ENCODE measurements at places on chromosomes 2 and 18.

DNA sequence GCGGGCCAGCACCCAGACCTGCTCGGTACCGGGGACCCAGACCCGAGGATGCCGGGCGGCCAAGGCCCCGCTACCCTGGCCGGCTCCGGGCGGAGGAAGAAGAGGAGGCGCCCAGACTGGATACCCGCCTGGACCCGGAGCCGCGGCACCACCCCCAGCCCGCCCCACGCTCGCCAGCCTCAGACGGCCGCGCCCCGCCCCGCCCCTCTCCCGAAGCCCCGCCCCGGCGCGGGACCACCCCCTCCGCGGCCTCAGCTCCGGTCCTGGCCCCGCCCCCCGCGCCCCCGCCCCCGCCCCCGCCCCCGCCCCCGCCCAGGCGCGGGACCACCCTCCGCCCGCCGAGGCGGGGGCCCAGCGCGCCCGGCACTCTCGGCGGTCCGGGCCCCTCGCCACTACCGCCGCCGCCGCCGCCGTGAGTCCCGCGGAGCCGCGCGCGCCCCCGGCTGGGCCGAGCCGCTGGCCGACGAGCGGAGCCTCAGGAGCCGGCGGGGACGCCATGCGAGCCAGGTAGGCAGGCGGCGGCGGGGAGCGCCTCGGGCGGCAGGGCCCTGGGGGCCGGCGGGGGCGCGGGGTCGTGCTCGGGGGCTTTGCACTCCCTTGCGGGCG is at the start of gene SH3BP4:
SH3BP4 (plus strand) TSS at position 354 of the 606 bp plus-strand sequence. CDS start 82,986 bp downstream, outside the sequence.
- peak; percentile 83 for DNase-seq

GRCh38 chr2:140384946-140385345 is 1604.8 kb upstream of the NXPH2 start:
- DNase-seq: no peak

GRCh38 chr2:121777699-121778058 is 22.2 kb downstream of the TSN start:
- no peak for DNase-seq

DNA sequence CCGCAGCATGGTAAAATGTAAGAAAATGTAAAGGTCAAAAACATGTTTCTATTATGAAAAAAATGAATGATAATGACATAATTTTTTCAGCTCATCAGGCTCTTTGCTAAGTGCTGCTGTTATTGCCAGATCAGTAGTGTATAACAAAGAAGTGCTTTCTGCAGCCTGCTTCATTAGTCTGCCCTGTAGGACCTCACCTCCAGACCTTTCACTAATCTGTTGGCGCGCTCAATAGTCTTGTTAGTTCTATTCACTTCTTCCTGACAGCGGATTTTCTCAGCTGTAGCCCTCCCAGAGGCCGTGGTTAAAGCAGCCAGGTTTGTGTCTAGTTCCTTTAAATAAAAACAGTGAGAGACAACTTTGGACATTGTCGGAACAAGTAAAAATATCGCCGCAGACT is 97.7 kb downstream of the CDCA7 start:
- no peak for DNase-seq

DNA sequence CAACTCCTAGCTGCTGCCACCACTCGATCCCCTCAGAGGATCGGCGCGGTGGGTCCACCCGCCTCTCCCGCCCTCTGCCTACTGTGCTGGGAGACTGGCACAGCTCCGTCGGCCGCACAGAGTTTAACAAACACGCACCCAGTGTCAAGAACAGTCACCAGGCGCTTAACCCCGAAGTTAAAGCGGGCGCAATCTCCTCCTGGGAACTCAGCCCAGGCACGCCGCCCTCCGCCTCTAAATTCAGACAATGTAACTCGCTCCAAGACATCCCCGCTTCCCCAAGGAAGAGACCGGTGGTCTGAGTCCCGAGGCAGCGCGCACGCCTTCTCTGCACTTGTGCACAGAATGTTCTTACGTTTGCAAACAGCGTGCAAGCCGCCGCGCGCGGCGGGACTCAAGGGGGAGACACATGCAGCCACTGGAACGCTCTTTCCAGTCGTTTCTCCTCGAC is 533 bp downstream of the CXCR4 start:
- peak; percentile 28 for DNase-seq

GRCh38 chr2:83971547-83971946 is 487.5 kb downstream of the SUCLG1 start:
- no peak for DNase-seq

DNA sequence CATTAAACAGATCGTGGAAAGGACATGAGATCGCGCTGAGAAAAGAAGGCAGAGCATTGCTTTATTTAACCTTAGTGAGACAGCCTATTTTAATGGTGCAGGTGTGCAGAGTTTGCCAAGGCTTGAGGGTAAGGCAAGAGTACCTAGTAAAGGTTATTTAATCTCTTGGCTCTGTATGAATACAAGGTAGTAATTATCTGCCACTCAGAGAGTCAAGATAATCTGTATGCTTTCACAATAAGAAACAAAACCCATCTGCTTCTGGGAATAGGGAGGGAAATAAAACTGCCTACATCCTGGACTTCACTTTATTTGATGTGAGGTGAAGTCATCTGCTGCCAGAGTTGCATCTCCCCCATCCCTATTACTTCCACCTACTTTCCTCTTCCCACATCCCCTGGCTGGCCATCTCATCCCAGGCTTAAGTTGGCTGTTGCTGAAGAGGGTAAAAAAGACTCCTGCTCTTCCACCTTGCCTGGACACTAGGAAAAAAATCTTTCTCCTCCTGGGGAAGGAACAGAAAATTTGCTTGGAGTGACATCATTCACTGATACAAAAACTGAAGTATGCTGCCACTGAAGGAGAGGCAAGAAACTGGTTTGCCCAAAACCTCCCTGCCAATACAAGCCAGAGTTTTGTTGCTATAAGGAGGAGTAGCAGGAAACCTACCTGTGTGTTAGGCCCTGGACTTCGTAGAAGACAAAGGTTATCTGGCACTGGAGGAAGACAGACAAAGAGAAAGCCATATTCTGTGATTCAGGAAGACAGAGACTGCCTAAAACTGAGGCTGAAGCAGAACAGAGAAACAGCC is 35.8 kb upstream of the ARHGAP25 start:
- no peak for DNase-seq

DNA sequence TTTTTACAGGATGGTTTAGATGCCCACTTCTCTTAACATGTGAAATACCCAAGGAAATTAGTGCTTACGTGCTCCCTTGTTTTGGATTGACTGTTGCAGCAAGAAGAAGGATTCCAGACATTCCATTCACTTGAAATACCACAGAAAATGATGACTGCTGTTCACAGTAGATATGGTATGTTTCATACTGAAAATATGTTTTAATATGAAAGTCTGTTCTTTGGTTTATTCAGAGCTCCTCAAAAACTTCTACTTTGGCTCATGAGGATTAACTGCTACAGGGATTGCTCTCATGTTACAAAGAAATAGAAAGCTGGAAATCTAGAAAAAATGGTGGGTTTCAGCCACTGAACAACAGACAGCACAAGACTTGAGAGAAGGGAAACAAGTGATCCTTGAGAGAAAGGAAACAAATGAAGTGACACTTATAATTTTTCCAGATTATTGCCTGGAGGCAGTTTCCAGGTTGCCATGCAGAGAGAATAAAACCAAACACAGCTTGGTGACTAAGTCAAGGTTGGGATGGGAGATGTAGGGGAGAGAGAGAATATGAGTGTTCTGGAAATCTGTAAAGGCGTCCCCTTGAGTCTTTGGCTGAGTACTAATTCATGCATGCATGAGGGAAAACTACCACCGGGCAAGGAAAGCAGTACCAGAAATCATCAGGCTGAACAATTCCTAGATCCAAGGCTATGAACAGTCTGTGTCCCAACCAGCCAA is 348.1 kb downstream of the CLIP4 start:
- DNase-seq: no peak

DNA sequence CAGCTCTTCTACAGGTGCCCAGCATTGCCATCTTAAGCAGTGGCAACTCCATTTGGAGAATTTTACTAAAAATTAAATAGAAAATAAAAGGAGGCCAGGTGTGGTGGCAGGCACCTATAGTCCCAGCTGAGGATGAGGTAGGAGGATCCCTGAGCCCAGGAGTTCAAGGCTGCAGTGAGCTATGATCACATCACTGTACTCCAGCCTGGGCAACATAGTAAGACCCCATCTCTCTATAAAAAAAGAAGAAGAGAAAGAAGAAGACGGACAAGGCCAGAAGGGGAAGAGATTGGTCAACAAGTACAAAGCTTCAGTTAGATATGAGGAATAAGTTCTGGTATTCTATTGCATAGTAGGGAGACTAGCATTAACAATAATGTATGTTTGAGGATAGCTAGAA is 21.7 kb upstream of the HNRNPA3 start:
- DNase-seq: no peak

DNA sequence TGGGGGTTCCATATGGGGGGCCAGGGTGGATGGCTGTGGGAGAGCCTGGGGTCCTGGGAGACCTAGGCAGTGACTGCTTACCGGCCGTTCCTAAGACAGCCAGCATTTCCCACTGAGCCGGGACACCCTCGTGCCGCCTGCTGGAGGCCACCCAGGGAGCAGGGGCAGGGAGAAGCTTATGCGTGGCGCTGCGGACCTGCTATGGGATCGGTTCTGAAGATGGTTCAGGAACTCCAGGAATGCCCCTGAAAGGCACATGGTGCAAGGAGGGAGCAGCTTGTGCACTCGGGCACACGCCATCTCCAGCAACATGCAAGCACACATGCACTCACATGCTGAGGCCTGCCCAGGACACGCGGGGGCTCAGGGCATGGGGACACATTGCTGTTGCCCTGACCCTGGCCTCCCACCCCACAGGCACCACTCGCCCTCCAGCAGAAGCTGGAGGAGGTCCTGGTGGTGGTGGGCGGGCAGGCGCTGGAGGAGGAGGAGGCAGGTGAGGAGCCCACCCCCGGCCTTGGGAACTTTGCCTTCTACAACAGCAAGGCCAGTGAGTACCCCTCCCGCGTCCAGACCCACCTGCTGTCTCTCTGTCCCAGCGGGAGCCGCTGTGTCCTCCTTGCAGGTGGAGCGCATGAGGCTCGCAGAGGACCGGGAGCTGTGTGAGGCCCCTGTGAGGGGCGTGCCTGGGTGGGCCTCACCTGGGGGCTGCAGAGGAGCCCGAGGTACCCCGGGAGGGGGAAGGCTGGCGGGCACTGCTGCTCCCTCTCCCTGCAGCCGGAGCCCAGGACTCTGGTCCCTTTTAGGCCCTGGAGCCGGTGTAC is 4.1 kb downstream of the KLHL30 start:
- DNase-seq: no peak

GRCh38 chr2:219429958-219430606 is 4.6 kb upstream of the SPEG start:
- no peak for DNase-seq

- no peak for DNase-seq
Observed at GRCh38 chr2:68345129-68345875, 19.8 kb upstream of the PLEK start.

- DNase-seq: no peak
Observed at GRCh38 chr2:172849519-172850217, 114.0 kb downstream of the RAPGEF4 start.

- DNase-seq: no peak
Observed at GRCh38 chr18:35635170-35635569, 53.6 kb downstream of the GALNT1 start.

DNA sequence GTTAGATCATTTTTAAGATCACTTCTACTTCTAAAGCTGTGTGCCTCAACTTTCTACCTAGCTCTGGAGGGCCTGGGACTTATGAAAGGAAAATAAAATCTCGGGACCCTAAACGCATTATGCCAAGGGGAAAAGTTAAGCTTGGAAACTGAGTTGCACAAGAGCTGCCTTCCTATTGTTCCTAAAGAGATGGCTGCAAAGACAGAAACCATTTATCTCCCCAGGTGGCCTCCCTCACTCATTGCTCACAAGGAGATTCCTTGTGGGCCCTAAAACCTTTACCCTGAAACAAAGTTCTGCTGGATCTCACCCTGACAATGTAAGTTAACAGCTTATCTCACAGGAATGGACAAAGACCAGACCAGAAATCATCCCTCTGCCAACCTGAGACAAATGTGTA is 26.8 kb downstream of the TUBB6 start:
- DNase-seq: no peak

DNA sequence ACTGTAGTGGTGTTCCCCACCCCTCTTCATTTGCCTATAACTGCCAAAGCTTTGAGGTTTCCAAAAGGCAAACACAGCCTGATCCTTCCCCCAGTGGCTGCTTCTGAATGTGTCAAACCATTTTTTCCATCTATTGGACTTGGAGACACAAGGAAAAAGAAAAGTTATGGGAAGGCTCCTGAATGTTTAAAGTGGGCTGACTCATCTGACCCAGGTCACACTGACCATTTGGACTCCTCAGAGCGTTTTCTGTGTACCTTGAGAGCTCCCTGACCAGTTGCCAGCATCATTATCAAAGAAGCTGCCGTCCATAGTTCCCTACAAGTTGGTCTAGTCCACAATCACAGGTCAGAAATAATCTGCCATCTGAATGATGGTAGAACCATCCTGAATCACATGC is 123.4 kb upstream of the COL3A1 start:
- DNase-seq: no peak

DNA sequence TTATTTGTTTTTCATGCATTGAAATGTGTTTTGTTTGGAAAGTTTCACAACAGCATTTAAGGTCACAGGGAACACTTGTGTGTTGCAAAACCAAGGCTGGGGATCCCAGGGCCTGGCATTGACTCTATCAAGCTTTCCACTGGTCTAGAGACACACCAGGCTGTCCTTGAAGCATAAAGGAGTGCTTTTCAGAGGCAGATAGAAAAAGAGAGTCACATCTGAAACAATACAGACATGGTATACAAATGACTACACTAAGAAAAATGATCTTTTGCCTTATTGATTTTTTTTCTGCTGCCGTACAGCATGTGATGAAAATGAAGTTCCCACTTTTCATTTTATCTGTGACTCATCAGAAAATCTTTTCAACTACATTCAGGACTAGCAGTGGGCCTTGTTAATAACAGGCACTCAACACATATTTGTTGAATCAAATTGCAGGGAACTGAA is 61.9 kb upstream of the ZCCHC2 start:
- DNase-seq: peak; percentile 26

DNA sequence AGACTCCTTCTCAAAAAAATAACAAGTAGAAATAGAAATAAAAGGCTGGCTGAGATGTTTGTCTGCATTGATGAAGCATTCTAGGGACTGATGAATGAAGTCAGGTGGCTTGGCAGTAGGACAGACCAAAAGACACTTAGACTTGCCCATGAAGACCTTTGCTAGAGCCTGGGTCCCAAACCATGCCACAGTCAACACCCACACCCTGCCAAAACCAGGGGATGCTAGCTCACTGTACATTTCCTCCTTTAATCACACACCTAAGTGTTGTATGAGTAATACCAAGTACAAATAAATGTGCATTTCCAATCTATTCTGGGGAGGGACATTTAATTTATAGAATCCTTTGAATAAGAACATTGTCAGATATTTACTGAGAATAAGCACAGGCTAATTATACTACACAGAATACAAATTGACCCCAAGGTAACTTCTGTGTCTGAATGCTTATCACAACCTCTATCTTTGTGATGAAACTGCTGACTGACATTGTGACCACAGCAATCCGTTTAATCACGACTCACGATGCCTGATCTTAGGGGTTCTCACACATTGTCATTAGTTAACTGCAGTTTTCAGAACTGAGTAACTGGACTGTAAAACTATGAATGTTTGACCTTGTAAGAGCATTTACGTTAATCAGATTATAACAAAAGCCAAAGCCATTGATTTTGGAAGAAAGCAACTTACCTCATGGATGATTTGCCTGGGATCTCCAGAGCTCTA is 10.5 kb upstream of the NOL10 start:
- DNase-seq: no peak

Data from heart right ventricle (tissue), 16 donors.